ENCODE measurements at places on chromosomes 3 and 15.

DNA sequence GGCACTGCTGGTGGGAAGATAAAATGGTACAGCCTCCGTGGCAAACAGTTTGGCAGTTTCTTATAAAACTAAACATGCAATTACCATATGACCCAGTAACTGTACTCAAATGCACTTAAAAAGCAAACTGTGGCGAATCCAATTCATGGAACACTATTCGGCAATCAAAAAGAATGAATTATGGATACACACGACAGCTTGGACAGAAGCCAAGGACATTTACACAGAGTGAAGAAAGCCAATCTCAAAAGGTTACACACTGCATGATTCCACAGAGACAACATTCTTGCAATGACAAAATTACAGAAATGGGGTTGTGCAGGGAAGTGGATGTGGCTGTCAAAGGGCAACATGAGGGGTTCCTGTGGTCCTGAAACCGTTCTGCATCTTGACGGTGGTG lies 122.1 kb upstream of the IQSEC1 start:
- DNase-seq: no peak

DNA sequence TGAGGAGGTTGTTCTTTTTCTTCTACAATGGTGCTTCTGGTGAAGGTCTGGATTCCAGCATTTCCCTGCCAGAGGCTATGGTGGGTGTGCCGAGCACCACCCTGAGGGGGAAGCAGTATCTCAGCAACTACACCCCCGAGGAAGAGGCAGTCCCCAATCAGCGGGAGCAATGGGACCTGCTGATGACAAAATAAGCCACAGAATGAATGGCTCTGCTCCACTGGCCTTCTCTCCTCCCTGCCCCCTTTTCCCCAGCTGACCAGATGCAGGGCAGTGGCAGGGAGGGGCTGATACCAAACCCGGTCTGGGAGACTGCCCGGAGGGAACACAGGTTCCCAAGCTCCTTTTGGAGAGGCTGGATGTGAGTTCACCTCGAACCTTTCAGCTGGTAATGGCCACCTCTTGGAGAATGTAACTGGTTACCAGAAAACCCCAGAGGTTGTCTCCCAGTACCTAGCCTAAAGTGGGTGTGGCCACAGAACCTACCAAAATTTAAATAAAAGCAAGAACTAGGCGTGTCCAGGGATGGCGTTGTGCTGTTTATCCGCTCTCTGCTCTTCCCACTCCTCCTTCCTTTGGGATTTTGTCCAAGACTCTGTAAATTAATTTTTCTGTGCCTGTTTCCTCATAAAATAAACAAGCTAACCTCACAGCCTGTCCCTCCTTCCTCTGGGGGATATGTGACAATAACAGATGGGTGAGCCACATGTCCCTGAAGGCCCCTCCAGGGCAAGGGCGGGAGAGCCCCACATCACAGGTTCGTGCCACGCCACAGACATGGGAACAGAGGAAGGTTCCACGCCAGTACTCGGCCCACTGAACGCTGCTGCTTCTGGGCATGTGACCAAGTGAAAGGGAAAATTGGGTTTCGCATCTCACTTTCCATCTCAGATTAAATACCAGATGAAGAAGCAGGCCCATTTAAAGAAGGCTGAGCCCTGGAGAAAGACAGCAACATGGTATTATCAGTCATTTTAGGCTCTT lies 35.1 kb upstream of the SPTBN5 start:
- no peak for DNase-seq

- DNase-seq: no peak
Observed at GRCh38 chr3:114022145-114022802, 34.1 kb downstream of the CCDC191 start.

GRCh38 chr3:193757457-193757856 lies 164.4 kb downstream of the OPA1 start:
- DNase-seq: no peak

DNA sequence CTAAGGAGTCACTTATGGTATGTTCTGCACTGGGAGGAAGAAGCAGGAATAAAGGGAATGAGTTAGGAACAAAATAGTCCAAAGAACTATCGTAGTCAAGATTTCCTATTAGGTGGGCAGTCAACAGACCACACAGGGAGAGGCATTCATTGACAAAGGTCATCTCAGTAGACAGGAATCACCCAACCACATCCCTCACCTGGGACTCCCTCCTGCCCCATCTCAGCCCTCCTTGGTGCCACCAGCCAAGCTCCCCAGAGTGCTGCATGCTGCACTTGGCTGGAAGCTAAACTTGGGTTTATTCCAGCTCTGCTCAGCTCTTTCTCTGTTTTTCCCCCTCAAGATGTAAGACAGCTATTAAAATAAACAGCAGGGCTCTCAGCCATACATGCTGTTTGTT lies 72.3 kb upstream of the CTNNB1 start:
- DNase-seq: no peak

DNA sequence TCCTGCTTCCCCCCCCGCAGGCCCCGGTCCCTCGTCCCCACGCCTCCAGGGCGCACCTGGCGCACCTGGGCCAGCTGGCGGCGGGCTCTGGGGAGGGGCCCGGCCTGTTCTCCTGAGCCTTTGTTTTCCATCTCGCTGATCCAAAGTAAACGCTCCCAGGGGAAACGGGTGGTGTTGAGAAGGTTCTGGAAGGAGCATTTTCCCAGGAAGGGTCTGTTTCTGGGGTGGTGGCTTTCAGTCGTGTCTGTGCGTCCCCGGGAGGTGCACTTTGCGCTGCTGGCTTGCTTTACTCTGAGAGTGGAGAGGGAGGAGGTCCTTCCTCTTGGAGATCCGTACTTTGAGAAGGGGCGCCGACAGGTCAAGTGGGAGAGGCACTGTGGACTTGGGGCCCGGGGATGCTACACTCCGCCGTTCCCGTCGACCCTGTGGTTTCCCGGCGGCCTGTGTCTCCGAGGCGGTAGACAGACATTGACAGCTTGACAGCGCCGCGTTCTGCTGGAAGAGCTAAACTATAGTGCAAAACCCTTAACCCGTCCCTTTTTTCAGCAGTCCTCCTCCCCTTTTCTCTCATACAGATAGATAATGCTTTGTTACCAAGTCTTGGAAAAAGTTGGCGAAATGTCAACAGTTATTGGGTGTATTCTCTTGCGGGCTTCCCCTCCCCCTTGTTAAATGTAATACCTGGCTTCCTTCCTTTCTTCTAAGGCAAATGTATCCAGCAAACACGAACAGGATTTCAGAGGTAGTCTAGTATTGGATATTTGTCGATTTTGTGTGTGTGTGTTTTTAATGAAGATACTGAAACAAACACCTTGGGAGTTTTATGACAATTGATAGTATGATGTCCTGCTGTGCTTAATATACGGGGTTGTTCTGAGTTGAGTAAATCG lies 6.5 kb downstream of the TPM1 start:
- DNase-seq: peak; percentile 23

- DNase-seq: no peak
Observed at GRCh38 chr3:124916837-124917409, 17.6 kb downstream of the MUC13 start.

- no peak for DNase-seq
Observed at GRCh38 chr15:28947221-28947674, 61.5 kb downstream of the APBA2 start.

DNA sequence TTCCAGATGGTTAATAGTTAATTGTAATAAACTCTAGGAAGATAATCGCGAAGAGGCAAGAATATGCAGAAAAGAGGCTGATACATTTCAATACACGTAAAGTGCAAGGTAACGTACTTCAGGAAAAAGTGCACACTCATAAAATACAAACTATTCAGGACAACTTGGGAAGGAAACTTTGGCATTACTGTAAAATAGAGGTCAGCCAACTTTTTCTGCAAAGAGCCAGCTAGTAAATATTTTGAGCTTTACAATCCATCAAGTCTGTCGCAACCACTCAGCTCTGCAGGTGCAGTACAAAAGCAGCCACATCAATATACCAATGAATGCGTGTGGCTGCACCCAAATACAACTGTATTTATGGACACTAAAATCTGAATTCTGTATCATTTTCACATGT lies 51.6 kb upstream of the THUMPD3 start:
- DNase-seq: no peak

GRCh38 chr3:149251186-149251585 lies 29.6 kb upstream of the CP start:
- DNase-seq: no peak

GRCh38 chr3:14329116-14329830 lies 73.1 kb upstream of the SLC6A6 start:
- DNase-seq: no peak

- no peak for DNase-seq
Observed at GRCh38 chr3:18153571-18154173, 271.5 kb downstream of the SATB1 start.

DNA sequence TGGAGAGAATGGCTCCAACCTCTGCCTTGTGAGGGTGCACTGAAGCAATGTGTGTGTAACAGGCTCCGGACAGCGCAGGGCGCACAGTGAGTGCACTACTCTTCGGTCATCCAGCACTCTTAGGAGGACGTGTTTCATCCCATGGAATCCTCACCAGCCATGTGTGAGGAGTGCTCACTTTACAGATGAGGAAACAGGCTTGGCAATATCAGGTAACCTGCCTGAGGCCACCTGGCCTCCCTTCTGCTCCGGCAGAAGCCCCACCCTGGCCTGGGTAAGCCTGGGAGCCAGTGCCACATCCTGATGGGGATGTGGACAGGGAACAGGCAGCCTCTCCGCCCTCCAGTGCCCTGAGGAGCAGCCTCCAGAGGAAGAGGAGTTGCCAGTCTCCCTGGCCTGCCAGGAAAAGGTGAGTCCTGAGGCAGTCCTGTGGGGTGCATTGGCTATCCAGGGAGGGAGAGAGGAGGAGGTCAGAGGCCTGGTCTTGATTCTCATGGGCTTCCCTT lies 39.4 kb upstream of the LIMD1 start:
- no peak for DNase-seq

GRCh38 chr15:101051291-101052030 lies 132.3 kb downstream of the LRRK1 start:
- DNase-seq: no peak

- DNase-seq: no peak
Observed at GRCh38 chr3:62149539-62149938, 223.8 kb downstream of the FEZF2 start.

- no peak for DNase-seq
Observed at GRCh38 chr3:29466442-29466841, 185.6 kb downstream of the RBMS3 start.

DNA sequence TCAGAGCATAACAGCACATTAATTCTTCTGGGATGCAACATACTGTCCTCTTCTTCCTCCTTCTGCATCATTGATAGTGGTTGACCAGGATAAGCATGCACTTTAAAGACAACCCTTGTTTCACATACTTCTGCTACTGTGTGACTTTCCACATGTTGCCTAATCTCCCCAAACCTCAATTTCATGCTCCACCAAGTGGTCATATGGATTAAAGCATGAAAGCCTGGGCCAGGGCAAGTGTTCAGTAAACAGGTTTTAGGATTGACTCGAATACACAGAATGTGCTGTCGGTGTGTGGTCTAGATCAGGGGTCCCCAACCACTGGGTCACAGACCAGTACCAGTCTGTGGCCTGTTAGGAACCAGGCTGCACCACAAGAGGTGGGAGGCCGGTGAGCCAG lies 22.5 kb upstream of the BFSP2 start:
- DNase-seq: no peak

DNA sequence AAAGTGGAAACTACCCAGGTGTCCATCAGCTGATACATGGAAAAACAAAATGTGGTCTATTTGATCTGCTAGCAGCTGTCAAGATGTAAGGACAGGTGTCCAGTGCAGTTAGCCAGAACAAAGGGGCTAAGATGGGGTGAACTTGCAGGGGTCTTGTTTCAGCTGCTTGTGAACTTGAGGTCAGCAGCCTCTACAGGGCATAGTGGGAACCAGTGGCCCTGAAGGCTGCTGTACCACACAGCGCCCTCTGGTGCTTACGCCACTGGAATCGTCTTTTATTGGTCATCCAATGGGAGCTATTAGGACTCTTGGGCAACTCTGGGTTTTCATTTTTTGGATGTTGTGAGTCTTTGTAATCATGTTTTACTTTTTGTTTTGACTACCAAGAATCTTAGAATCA lies 62.2 kb upstream of the CTSH start:
- DNase-seq: no peak

GRCh38 chr3:171314341-171314740 lies 145.9 kb downstream of the TNIK start:
- DNase-seq: no peak

DNA sequence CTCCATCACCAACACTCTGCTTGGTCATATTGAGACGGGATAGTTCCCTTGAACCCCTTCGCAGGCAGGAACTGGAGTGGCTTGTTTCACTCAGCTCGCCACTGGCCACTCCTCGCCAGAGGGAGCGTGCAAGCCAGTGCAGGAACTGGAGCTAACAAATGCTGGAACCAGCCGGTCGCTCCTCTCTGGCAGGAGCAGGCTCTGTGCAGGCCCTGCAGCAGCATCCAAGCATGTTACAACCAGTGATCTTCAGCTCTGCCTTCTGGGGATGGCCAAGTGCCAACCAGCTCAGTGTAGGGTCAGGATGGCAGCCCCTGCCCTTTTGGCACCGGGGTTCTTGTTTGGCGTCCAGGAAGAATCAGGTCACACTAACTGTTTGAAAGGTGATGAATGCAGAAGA lies 329.0 kb upstream of the AZI2 start:
- DNase-seq: no peak

- no peak for DNase-seq
Observed at GRCh38 chr3:122396511-122396910, 12.5 kb downstream of the FAM162A start.

- DNase-seq: no peak
Observed at GRCh38 chr15:49196856-49197255, 26.8 kb downstream of the GALK2 start.

DNA sequence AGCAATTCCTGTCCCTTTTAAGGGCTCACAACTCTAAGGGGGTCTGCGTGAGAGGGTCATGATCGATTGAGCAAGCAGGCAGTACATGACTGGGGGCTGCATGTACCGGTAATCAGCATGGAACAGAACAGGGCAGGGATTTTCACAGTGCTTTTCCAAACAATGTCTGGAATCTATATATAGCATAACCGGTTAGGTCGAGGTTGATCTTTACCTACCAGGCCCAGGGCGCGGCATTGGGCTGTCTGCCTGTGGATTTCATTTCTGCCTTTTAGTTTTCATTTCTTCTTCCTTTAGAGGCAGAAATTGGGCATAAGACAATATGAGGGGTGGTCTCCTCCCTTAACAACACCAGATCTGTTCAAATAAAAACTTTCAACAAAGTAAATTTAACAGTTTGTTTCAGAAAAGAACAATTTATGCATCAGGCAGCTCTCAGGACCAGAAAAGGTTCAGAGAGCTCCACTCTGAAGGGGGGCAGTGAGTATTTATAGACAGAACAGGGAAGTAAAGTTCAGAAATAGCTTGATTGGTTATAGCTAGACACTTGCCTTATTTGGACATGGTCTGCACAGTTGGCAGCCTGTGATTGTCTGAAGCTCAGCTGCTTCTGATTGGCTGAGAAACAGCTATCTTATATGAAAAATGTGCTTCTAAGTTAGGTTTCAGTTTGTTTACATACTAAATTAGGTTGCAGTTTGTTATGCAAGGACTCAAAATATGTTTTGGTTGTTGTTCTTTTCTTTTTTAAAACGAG lies 17.2 kb upstream of the B4GALT4 start:
- DNase-seq: no peak

- no peak for DNase-seq
Observed at GRCh38 chr3:197882586-197882985, 67.4 kb upstream of the RPL35A start.

Data from CD4-positive, alpha-beta T cell treated with Interleukin-4 for 4 hours (primary cell).